ENCODE measurements at places on chromosomes 1 and 21.

DNA sequence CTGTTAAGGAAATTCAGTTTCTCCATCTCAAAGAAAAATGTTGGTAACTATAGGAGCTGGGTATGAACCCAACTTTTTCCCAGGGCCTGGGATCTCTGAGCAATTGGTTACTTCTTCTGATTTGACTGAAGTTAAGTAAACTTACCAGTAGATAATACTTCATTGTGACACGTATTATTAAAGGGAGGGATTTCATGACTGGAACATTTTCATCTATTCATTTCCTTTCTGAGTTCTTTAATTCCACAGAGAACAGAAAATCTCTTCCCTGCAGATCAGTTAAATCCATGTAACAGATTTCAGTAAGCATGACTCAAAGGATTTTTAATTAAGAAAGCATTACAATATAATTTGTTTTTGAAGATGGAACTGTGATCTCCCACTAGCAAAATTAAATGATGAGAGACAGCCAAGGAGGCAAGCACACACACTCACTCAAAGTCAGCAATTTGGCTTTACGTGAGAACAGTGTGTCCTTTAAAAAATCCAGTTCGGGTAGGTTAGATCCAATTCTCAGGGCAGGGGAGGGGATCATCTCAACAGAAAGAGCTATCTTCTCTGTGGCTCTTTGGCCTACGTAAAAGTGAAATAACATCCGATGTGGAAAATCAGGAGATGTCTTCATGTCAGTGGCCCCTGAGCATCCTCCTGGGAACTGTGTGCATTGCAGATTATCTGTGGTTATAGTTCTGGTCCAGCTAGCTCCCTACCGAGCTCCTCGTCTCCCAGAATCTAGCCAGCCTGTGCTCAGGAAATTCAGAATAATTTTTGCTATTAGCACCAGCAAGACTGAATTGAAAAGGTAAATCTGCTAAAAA, 10.8 kb upstream of the MYOC start:
- H3K4me3 ChIP-seq: no peak overlapping the region
- no peaks in the 10 kb centered on the region for H3K27me3 ChIP-seq
- DNase-seq: no peak

DNA sequence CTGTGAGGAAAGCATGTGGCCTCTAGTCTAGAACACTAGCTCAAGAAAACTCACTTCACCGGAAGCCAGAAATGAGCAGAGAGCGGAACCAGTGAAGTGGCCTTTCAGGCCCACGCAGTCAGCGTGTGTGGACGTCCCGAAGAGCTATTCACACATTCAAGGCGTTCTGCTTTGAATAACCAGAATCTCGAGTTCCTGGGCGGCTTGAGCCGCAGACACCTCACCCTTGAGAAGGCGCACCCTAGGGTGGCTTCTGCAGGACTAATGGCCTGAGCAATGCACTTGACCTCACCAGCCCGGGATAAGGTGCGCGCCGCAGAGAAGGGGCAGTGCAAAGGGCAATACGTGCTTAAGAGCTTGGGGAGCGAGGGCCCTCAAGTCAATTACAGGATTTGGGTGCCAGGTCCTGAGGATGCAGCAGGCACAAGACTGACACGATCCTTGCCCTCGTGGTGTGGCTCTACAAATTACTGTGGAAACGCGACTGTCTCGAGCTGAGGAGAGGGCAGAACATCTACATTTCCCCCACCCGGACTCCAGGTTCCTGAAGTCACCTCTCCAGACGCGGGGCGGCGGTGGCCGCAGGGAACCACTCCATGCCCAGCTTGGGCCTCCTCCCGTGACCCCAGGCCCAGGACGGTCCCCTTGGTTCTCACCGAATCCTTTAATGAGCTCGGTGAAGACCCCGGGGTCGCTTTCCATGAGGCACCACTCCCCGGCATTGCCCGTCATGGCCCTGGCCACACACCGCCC, 455 bp downstream of the UCHL5 start:
- H3K36me3 ChIP-seq: no peaks in the 10 kb centered on the region
- peak overlapping the region; percentile 98 for H3K27ac ChIP-seq
- peak; percentile 75 for DNase-seq
- H3K4me3 ChIP-seq: peak overlapping the region; percentile 99
- H3K4me1 ChIP-seq: peaks cover 14% of the 10 kb centered on the region
- H3K27me3 ChIP-seq: no peaks in the 10 kb centered on the region

GRCh38 chr21:31299291-31300147, 44.5 kb downstream of the TIAM1 start:
- H3K27ac ChIP-seq: no peak overlapping the region
- no peaks in the 10 kb centered on the region for H3K4me1 ChIP-seq
- no peaks in the 10 kb centered on the region for H3K27me3 ChIP-seq
- no peaks in the 10 kb centered on the region for H3K36me3 ChIP-seq
- no peak for DNase-seq

GRCh38 chr1:94942171-94943128, 15.5 kb upstream of the CNN3 start:
- no peak for DNase-seq
- no peak overlapping the region for H3K27ac ChIP-seq
- no peaks in the 10 kb centered on the region for H3K4me1 ChIP-seq
- H3K27me3 ChIP-seq: no peaks in the 10 kb centered on the region
- H3K36me3 ChIP-seq: no peaks in the 10 kb centered on the region
- H3K4me3 ChIP-seq: no peak overlapping the region

GRCh38 chr1:72845981-72846380, 563.6 kb upstream of the NEGR1 start:
- no peak for DNase-seq
- no peaks in the 10 kb centered on the region for H3K36me3 ChIP-seq
- no peaks in the 10 kb centered on the region for H3K27me3 ChIP-seq
- H3K27ac ChIP-seq: no peak overlapping the region
- H3K4me1 ChIP-seq: no peaks in the 10 kb centered on the region

GRCh38 chr1:15005116-15005515, 148.4 kb upstream of the TMEM51 start:
- DNase-seq: no peak
- H3K27ac ChIP-seq: no peak overlapping the region
- peaks cover 2% of the 10 kb centered on the region for H3K4me1 ChIP-seq
- H3K36me3 ChIP-seq: no peaks in the 10 kb centered on the region
- H3K4me3 ChIP-seq: no peak overlapping the region

DNA sequence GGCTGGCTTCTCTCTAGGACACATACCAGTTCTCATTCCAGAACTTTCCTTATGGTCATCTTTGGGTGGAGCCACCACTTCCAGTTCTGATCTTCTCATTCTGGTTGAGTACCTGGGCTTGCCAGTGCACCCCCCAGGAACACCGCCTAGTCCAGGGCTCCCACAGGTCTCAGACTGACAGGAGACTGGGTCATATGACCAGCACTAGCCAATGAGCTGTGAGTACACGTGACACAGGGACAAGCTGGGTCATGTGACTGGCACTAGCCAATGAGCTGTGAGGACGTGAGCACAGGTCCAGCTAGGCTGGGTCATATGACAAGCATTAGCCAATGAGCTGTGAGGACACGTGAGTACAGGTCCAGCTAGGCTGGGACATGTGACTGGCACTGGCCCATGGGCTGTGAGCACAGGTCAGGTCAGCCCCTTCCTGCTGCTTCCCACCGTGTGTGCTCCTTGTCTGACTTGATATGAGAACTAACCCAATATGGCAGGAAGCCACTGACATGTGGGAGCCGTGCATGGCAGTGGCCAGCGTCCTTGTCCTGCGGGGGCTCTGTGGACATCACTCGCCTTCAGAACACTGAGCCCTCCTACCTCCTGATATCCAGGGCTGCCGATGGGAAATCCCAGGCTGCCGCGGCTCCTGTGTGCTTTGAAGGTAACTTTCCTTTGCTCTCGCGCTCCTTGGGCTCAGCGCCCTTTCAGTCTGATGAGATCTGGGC, 22.7 kb downstream of the KRTAP10-1 start:
- H3K36me3 ChIP-seq: no peaks in the 10 kb centered on the region
- no peaks in the 10 kb centered on the region for H3K27me3 ChIP-seq
- no peaks in the 10 kb centered on the region for H3K4me1 ChIP-seq
- no peak overlapping the region for H3K4me3 ChIP-seq
- H3K27ac ChIP-seq: no peak overlapping the region

GRCh38 chr21:14686466-14687267, 140.6 kb upstream of the SAMSN1 start:
- no peak for DNase-seq
- H3K27ac ChIP-seq: peak overlapping the region; percentile 7
- H3K36me3 ChIP-seq: no peaks in the 10 kb centered on the region
- peaks cover 9% of the 10 kb centered on the region for H3K4me1 ChIP-seq
- H3K27me3 ChIP-seq: no peaks in the 10 kb centered on the region

DNA sequence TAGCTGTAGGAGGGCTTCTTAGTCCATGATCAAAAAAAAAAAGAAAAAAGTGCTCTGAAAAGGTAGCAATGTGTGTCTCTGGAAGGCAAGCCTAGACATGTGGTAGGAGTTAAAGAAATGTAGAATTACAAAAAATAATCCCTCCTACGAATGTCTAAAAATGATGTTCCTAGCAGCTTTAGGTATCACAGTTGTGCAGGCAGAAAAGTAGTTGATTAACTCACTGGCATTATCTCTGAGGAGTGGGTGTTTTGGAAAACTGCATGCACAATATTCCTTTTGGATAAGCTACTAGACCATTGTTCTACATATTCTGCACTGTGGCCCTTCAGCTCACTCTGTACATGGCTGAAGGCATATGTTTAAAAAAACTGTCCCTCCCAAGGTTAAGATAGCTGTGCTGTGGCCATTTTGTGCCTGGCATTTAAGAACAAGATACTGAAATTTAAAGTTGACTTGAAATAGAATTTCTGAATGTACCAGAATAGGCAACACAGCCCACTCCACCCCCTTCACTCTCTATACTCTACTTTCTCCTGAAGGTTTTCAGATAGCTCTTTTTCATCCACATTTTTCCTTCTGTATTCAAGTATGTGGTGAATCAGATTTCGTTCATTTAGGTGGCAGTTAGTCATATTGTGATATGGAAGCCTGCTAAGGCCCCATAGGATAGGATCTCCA, 463.9 kb upstream of the LRRC7 start:
- no peak overlapping the region for H3K4me3 ChIP-seq
- H3K27me3 ChIP-seq: no peaks in the 10 kb centered on the region
- H3K27ac ChIP-seq: no peak overlapping the region
- H3K4me1 ChIP-seq: no peaks in the 10 kb centered on the region
- no peak for DNase-seq
- no peaks in the 10 kb centered on the region for H3K36me3 ChIP-seq

DNA sequence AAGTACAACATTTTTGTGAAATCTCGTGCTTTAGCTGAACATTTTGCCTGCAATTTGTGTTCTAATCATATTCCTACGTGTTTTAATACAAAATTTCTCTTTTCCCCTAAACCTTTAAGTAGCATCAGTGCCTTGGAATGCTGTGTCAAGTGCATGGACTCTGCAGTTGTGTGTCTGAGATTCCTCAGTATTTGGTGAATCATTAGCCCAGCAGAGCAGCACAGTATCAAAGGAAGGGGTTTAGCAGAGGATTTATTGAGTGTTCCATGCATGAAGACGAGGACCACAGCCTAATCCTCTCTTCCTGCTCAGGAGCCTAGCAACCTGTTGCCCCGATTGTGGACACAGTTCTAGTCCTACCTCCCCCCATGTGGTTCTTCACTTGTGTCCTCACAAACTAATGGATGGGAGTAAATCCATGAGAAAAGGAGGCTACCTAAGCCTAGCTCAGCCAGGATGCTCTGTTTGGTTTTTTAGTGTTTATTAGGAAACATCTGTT, 29.3 kb upstream of the PCP4 start:
- H3K36me3 ChIP-seq: no peaks in the 10 kb centered on the region
- no peak for DNase-seq
- H3K27ac ChIP-seq: no peak overlapping the region
- no peak overlapping the region for H3K4me3 ChIP-seq
- H3K27me3 ChIP-seq: no peaks in the 10 kb centered on the region
- no peaks in the 10 kb centered on the region for H3K4me1 ChIP-seq

DNA sequence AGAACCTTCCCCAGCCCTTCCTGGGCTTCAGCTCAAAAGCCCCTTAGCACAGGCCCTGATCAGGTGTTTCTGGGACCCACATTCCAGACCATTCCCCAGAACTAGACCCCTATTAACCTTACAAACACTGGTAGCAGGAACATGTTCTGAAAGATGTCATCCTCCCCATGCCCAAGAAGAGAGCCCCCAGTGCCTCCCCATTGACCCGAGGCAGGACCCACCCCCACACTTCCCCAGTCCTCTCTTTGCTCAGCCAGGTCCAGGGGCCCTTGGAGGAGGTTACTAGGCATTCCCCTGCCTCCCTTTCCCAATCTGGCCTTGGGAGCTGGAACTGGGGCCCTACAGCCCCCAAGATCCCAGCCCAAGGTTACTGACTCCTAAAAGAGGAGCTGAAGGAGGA, 38.9 kb upstream of the HMGB4 start:
- H3K4me1 ChIP-seq: no peaks in the 10 kb centered on the region
- no peak overlapping the region for H3K4me3 ChIP-seq
- H3K27me3 ChIP-seq: no peaks in the 10 kb centered on the region
- no peaks in the 10 kb centered on the region for H3K36me3 ChIP-seq

DNA sequence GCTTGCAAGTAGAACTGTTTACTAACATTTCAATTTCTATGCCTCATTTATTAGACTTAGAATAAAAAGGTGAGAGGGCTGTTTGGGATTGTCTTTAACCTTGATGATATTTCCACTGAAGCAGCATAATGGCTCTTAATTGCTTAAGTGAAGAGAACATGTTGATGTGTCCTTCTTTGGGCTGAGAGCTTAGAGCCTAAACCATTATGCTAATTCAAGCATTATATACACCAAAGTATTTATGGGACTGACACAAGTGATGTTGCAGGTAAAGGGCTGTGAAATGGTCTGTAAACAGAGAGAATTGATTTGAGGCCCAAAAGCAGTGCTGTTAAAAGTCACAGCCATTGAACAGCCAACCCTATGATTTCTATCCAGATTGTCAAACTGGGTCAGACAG, 113.9 kb downstream of the ATG4C start:
- no peak overlapping the region for H3K27ac ChIP-seq
- DNase-seq: no peak
- H3K36me3 ChIP-seq: no peaks in the 10 kb centered on the region
- no peak overlapping the region for H3K4me3 ChIP-seq
- H3K4me1 ChIP-seq: no peaks in the 10 kb centered on the region

DNA sequence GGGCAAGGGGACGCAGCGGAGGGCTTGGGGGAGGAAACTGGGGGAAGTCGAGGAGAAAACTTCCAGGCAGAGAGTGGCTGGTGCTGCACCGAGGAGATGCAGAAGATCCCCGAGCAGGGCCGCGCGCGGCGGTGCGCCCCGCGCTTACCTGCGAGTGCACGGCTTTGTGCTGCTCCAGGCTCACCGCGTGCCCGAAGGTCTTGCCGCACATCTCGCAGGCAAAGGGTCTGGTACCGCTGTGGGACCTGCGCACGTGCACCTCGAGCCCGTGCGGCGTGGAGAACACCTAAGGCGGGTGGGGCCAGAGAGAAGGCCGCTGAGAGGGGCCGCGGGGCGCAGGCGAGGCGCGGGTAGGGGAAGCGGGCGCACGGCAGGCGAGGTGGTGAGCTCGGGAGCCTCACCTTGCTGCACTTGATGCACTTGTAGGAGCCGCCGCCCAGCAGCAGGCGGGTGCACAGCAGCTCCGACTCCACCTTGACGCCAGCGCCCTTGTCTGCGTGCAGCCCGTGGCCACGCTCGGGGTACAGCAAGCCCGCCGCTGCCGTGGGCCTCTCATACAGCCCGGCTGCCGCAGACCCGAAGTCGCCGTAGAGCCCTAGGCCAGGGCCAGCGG, 6.4 kb downstream of the GFI1 start:
- H3K4me1 ChIP-seq: peaks cover 72% of the 10 kb centered on the region
- H3K4me3 ChIP-seq: no peak overlapping the region
- no peaks in the 10 kb centered on the region for H3K27me3 ChIP-seq
- peaks cover 26% of the 10 kb centered on the region for H3K36me3 ChIP-seq

All from natural killer cell (primary cell).